ENCODE measurements at places on chromosomes 7 and 10.

- H3K4me1 ChIP-seq: peaks cover 3% of the 10 kb centered on the region
- H3K4me3 ChIP-seq: no peak within 1 kb of the TSS
- no peak within 1 kb of the TSS for H3K27ac ChIP-seq
Observed at GRCh38 chr10:46286991-46287693, at the start of gene ANTXRL. Gene ANTXRL (plus strand): TSS chr10:46286997. CDS start chr10:46287263, 266 bp downstream.

- no peaks in the 10 kb centered on the region for H3K27me3 ChIP-seq
- H3K4me3 ChIP-seq: no peak overlapping the region
- H3K4me1 ChIP-seq: peaks cover 4% of the 10 kb centered on the region
- DNase-seq: no peak
Observed at GRCh38 chr10:117425974-117426566, 50.8 kb upstream of the PDZD8 start.

DNA sequence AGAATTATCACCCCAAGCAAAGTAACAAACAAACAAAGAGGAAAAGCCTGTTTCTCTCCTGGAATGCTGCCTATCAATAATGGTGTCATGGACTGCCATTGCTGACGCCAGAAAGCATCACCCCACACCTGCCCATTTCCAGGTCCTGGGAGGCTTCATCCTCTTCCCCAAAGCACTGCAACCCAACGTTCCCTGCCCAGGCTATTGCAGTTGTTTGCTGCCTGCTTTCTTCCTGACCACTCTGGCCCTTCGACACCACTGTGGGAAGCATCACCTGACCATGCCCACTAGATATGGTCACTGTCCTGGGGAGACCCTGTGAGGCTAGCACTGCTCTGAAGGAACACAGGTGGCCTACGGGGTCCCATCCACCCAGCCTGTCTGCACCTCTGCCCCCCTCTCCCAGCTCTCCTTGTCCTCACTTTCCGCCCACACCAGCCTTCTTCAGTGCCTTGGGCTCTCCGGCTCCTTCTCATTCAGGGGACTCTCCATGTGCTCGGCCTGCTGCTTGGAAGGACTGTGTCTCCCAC, 439.6 kb downstream of the GLRX3 start:
- no peak overlapping the region for H3K4me3 ChIP-seq
- H3K27me3 ChIP-seq: no peaks in the 10 kb centered on the region
- no peak for DNase-seq
- no peaks in the 10 kb centered on the region for H3K36me3 ChIP-seq
- H3K27ac ChIP-seq: no peak overlapping the region

GRCh38 chr7:107563081-107563774, 492 bp downstream of the COG5 start:
- peaks cover 18% of the 10 kb centered on the region for H3K36me3 ChIP-seq
- no peak overlapping the region for H3K27ac ChIP-seq
- DNase-seq: no peak
- H3K4me1 ChIP-seq: peaks cover 3% of the 10 kb centered on the region
- no peaks in the 10 kb centered on the region for H3K27me3 ChIP-seq
- H3K4me3 ChIP-seq: peak overlapping the region; percentile 70

DNA sequence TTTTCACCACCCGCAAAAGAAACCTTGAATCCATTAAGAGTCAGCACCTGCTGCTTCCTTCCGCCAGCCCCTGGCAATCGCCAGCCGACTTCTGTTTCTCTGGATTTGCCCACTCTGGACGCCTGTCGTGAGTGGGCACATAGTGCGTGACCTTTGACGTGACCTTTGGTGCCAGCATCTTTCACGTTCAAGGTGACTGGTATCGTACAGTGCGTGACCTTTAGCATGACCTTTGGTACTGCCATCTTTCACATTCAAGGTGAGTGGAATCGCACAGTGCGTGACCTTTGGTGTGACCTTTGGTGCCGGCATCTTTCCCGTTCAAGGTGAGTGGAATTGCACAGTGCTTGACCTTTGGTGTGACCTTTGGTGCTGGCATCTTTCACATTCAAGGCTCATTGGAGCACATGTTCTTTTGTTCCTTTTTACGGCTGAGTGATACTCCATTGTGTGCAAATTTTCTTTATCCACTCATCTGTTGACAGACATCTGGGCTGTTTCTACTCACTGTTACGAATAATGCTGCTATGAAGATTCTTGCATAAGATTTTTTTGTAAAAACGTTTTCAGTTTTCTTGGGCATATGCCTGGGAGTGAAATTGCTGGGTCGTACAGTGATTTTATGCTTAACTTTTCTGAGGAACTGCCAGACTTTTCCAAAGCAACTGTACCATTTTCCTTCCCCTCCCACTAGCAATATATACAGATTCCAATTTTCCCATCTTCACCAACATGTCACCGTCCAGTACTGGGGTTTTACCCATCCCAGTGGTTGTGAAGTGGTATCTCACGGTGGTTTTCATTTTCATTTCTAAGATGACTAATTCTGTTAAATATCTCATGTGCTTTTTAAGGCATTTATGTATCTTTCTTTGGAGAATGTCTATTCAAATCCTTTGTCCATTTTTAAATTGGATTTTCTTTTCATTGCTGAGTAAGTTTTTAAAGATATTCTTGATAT, 145.3 kb downstream of the DIP2C start:
- no peaks in the 10 kb centered on the region for H3K36me3 ChIP-seq
- H3K27ac ChIP-seq: no peak overlapping the region

DNA sequence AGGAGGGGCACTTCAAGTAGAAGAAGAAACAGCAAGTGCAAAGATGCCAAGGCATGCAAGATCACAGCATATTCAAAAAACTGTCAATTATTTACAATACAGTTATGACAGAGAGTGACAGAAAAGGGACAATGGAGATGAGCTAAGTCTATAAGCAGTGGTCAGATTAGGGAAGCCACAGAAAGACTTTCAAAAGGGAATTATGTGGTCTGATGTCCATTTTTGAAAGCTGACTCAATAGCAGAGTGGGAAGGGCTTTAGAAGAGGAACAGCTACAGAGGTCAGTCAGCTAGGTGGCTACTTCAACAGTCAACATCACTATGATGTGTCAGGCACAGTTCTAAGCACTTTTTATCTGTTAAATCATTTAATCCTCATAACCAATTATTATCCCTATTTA, 45.2 kb upstream of the SPOCK2 start:
- H3K36me3 ChIP-seq: peaks cover 2% of the 10 kb centered on the region
- no peak overlapping the region for H3K4me3 ChIP-seq
- no peak for DNase-seq
- H3K27ac ChIP-seq: no peak overlapping the region
- no peaks in the 10 kb centered on the region for H3K4me1 ChIP-seq

GRCh38 chr10:117257721-117258120, 16.8 kb downstream of the SLC18A2 start:
- H3K36me3 ChIP-seq: no peaks in the 10 kb centered on the region
- H3K4me1 ChIP-seq: peaks cover 10% of the 10 kb centered on the region
- H3K4me3 ChIP-seq: no peak overlapping the region
- no peaks in the 10 kb centered on the region for H3K27me3 ChIP-seq

DNA sequence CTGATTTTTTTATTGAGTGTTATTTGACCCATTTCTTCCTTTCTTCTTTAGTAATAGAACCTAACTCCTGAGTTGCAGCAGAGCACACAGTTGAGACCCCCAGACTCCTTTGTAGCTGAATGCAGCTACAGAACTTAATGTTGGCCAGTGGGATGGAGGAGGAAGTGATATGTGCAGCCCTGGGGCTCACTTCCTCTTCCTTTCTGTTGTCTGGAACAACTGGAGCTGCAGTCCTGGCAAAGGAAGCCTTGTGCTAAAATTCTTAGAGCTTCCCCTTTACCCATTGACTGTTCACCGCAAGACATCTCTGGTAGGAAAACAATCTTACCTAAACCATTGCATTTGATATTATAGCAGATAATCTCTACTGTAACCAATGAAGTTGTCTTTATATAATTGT, 86.6 kb downstream of the ITGB8 start:
- H3K27ac ChIP-seq: no peak overlapping the region
- H3K4me3 ChIP-seq: no peak overlapping the region
- no peaks in the 10 kb centered on the region for H3K4me1 ChIP-seq
- H3K27me3 ChIP-seq: no peaks in the 10 kb centered on the region
- peaks cover 36% of the 10 kb centered on the region for H3K36me3 ChIP-seq

GRCh38 chr10:79149662-79150443, 81.1 kb downstream of the ZMIZ1 start:
- H3K4me1 ChIP-seq: peaks cover 12% of the 10 kb centered on the region
- H3K27ac ChIP-seq: no peak overlapping the region
- no peak overlapping the region for H3K4me3 ChIP-seq
- no peak for DNase-seq

GRCh38 chr10:70233939-70234300, 691 bp upstream of the PPA1 start:
- no peaks in the 10 kb centered on the region for H3K27me3 ChIP-seq
- H3K36me3 ChIP-seq: no peaks in the 10 kb centered on the region
- H3K4me3 ChIP-seq: peak overlapping the region; percentile 82
- no peak overlapping the region for H3K27ac ChIP-seq
- peaks cover 3% of the 10 kb centered on the region for H3K4me1 ChIP-seq

- no peaks in the 10 kb centered on the region for H3K27me3 ChIP-seq
- H3K4me1 ChIP-seq: peaks cover 10% of the 10 kb centered on the region
- H3K4me3 ChIP-seq: peak overlapping the region; percentile 92
- peak overlapping the region; percentile 42 for H3K27ac ChIP-seq
Observed at GRCh38 chr7:151632750-151633515, 113.2 kb upstream of the RHEB start.

- DNase-seq: no peak
- H3K36me3 ChIP-seq: no peaks in the 10 kb centered on the region
- H3K4me1 ChIP-seq: peaks cover 11% of the 10 kb centered on the region
- H3K4me3 ChIP-seq: no peak overlapping the region
- H3K27ac ChIP-seq: no peak overlapping the region
- H3K27me3 ChIP-seq: no peaks in the 10 kb centered on the region
Observed at GRCh38 chr7:41033500-41033899, 669.4 kb downstream of the INHBA start.

DNA sequence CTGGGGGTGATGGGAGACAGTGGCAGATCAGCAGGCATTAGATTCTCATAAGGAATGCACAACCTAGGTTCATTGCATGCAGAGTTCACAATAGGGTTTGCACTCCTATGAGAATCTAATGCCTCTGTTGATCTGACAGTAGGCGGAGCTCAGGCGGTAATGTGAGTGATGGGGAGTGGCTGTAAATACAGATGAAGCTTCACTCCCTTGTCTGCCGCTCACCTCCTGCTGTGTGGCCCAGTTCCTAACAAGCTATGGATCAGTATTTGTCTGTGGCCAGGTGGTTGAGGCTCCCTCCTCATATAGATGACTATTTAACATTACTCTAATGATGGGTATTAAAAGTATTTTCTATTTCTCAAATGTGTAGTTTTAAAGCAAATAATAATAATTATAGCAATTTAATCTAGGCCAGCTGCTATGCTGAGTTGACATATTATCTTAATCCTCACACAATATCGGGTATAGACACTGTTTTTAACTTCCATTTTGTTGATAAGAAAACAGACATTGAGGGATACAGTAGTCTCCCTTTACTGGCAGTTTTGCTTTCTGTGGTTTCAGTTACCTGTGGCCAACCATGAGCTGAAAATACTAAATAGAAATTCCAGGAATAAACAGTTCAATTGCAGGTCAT, 39.9 kb downstream of the KIF20B start:
- H3K4me3 ChIP-seq: no peak overlapping the region
- no peaks in the 10 kb centered on the region for H3K27me3 ChIP-seq
- H3K4me1 ChIP-seq: no peaks in the 10 kb centered on the region
- peaks cover 6% of the 10 kb centered on the region for H3K36me3 ChIP-seq

- peaks cover 54% of the 10 kb centered on the region for H3K27me3 ChIP-seq
- H3K4me1 ChIP-seq: peaks cover 5% of the 10 kb centered on the region
- no peak within 1 kb of the TSS for H3K27ac ChIP-seq
- peak within 1 kb of the TSS; percentile 85 for H3K4me3 ChIP-seq
- peak; percentile 58 for DNase-seq
- H3K36me3 ChIP-seq: no peaks in the 10 kb centered on the region
Observed at GRCh38 chr7:12403287-12404181, at the start of gene VWDE. Gene VWDE (minus strand): TSS chr7:12403865. CDS start chr7:12403716, 149 bp downstream.

DNA sequence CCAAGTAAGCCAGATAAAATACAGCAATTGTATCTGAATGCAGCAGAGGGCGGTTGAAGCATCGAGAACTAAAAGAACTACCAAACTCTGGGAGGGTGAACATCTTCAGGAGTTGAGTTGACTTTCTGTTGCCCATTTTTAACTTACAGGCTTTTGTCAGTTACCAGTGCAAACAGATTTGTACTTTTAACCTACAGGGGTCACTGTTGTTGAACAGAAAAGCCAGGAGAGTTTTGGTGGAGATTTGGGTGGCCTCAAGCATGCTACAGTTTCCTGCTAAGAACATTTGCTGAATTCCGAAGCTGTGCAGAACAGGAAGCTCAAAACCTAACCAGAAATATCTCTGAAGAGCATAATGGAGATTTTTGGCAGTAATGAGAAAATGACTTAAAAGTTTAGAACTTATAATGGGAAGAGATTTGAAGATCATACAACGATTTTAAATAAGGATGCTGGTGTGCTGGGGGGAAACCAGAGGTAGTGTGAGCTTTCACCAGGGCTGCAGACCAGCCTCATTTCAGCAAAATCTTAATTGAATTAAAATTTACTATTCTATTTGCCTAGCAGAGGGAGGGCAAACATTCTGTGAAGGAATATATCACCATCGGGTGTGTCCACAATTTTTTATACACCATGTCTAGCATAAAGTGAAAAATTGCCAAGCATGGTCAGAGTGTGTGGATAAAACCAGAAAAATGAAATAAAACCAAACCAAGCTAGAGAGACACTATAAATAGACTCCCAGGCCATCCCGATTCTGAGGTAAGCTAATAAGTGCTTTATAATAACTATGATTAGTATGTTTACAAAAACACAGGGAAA, 208.6 kb upstream of the CCDC6 start:
- H3K27ac ChIP-seq: no peak overlapping the region
- H3K4me1 ChIP-seq: no peaks in the 10 kb centered on the region
- H3K4me3 ChIP-seq: no peak overlapping the region
- no peaks in the 10 kb centered on the region for H3K36me3 ChIP-seq
